K562 (cell line): ENCODE measurements at places on chromosomes 2 and 18.
A peak's percentile ranks its signal among the peaks of the same experiment; 100 is the strongest.

DNA sequence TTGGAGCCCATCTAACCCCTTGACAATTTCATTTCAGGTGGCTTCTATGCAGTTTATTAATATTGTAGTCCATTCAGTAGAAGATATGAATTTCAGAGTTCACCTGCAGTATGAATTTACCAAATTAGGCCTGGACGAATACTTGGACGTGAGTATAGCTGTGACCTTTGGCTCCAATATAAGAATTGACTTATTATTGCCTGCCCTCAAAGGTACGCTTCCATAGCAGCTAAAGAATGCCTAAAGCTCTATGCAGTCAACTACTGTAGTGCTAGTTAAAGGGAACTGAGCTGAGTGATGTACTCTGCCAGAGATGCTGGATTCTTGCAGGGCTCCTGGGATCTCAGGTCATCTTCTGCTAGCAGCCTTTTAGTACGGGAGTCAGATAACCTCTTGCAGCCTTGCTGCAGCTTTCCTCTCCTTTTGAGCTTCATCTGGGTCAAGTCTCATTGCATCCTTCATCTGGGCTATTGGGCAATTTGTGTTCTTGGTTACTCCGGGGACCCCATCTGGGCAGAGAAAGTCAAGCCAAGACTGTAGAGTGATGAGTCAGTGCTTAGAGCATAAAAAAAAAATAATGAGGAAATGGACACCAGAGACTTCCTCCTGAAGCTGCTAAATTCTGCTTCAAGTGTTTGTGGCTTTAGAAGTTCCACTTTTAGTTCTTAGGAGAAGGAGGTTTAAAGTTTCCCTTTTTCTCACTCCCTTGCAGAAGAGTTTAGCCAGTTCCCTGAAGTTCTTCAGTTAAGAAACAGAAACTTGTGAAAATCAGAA, 105.6 kb downstream of the PRPF40A start:
- no peak for DNase-seq

DNA sequence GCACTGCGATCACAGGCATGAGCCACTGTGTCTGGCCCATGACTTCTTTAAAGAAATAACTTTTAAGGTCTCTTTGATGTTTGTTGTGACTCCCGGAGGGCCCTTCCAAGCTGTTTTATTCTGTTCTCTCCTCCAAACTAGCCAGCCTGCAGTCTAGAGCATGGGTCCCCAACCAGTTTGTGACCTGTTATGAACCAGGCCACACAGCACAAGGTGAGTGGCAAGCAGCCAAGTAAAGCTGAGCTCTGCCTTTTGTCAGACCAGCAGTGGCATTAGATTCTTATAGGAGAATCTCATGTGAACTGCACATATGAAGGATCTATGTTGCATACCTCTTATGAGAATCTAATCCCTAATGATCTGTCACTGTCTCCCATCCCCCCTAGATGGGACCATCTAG, 223.9 kb upstream of the RGPD4 start:
- DNase-seq, result no peak

GRCh38 chr2:118841450-118841827, 6.0 kb downstream of the EN1 start:
- DNase-seq, result no peak

- peak; percentile 3 for DNase-seq
Observed at GRCh38 chr2:36355151-36355889, at the start of gene CRIM1. Gene CRIM1, plus strand, starts transcription at chr2:36355778. Its CDS starts 515 bp downstream, at chr2:36356293.

DNA sequence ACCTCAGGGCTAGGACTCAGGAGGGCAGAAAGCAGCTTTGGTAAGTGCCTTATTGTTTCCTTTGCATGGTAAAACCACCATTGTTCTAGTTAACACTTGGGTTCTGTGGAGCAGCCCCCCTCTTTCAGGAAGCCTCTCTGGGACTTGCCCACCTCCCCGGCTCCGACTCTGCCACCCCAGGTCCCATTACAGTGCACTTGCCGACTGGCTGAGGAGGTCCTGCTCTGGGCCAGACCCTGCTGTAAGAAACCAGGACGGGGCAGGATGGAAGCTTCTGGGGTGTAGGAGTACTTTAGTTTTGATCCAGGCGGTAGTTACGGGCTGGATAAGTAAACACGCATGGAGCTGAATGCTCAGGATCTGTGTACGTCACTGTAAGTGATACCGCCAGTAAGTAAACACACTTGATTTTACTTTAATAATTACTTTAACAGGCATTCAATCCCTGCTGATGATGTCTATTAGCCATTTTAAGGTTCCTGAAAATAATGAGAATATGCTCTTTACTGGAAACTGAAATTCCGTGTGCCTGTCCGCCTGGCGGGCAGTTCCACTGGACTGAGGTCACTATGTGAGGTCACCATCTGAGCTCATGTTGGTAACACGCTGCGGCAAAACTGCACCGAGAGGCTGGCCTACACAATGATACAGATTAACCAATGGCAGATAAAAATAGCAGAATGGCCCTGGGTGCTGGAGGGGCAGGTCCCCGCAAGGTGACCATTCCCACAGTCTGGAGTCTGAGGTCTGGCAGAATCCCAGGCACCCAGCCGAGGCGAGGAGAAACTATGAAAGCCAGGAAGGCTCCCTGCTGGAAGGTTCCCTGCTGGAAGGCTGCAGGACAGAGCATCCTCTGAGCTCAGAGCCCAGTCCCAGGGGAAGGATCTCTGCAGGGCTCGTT, 25.2 kb downstream of the HS1BP3 start:
- DNase-seq, result no peak

DNA sequence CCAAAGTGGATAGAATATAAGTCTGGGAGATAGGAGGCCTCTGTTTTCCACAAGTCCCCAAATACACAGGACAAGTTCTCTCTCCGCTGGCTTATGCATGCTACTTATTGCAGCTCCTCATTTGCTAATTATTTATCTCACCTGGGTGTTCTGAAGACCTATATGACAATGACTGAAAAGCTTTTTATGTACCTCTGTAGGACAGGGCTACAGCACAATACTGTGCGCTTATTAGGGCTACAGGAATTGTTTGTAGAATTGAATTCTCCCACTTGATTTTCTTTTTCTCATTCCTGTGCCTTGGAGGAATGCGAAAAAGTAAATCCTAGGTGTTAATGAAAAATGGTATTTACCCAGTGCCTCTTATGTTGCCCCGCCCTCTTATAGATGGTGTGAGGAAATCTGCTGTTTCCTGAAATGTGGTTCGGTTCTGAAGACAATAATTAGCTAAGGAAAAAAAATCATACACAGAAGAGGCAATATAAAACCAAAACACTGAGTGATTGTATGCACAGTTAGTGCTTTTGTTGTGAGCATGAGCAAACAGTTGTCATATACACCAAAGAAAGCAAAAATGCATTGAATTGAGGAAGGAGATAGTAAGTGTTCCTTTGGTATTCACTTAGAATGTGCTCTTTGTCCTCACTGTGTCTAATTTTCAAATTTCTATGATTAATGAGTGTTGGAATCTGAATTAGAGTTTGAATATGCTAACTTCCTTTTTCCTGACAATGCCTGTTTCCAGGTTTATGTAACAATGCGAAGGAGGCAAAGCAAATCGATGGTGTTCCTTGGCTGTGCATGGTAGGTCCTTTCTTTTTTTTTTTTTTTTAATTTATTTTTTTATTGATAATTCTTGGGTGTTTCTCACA, 78.7 kb upstream of the PNPT1 start:
- DNase-seq, result no peak

- no peak for DNase-seq
Observed at GRCh38 chr18:58288921-58289797, 245.1 kb downstream of the NEDD4L start.

DNA sequence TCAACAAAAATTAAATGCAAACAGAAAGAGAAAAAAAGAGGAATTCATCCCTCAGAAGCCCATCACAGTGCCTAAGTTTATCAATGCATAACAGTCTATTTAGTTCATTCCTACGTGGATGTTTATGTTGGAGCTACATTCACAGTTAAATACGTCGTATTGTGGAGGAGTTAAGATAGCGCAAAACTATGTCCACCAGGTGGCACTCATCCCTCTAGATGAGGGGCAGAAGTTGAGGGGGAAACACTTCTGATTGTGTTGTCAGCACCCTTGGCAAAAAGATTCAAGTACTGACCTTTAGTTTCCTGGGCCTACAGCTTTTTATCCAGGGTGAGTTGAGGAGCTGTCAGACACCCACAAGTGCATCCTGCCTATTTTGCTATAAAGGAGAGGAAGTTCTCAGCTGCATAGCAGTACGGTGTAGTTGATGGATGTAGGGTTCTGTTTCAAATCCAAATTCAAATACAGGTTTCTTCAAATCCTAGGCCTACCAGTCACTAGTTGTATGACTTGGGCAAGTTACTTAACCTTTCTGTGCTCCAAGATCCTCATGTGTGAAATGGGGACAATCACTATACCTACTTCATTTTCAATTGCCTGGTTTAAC, 26.8 kb upstream of the MYO1B start:
- peak; percentile 13 for DNase-seq

DNA sequence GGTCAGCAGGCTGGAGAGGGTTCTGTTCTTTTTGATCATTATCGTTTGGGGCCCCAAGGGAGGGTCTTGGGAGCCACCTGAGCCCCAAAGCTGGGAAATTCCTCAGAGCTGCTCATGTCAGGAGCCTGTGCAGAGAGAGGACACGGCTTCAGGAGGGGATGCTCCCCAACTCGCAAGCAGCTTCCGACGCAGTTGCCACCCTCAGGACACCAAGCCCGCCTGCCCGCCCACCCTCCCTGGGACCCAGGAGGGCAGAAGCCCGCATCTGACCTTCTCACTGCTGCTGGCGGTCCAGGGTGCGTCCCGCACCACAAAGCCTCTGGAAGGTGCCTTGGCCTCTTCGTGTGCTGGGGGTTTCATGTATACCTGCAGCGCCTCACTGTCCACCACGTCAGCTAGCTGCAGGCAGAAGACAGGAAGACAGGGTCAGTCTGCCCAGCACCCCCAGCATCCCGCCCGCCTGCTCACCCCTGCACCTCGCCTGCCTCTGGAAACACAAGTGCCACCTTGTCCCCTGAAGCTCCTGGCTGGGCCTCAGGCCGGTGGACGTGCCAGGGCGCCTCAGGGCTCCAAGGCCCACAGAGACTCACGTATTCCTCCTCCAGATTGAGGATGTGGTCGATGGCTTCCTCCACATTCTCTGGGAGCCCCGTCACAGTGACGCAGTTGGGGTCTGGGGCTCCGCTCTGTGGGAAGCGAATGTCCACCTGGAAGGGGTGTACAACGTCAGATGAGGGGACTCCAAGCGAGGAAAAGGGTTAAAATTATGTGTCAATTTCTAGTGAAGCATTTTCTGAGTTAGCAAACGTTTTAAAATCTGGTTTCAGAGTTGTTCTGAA, 41.3 kb downstream of the ANO7 start:
- no peak for DNase-seq

DNA sequence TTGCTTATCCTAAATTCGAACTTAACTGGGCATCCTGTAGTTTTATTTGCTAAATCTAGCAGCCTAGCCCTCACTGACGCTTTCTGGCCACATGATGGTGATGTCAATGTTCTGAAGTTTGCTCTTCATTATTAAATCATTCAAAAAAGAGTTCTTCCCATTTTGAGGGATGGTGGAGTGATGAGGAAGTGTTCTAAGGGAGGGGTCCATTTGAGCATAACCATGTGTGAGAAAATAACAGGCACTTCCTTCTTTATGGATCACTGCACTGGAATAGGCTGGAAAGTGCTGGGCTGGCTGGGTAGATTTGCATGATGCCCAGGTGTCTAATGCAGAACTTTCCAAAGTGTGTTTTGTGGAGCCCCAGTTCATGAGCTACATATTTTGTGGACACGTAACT, 74.2 kb downstream of the TNFRSF11A start:
- no peak for DNase-seq

DNA sequence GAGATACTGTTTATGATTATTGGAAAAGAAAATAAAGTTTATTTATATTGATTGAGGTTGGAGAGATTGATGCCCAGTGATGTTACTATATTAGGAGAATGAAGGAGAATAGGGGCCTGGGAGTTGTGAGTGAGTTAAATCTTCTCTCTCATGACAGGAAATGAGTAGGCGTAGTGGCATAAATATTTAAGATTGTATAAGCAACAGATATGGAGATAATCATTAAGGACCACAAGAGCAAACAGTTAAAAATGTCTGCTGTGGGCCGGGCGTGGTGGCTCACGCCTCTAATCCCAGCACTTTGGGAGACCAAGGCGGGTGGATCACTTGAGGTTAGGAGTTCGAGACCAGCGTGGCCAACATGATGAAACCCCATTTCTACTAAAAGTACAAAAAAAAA, 62.7 kb downstream of the PTRHD1 start:
- no peak for DNase-seq

DNA sequence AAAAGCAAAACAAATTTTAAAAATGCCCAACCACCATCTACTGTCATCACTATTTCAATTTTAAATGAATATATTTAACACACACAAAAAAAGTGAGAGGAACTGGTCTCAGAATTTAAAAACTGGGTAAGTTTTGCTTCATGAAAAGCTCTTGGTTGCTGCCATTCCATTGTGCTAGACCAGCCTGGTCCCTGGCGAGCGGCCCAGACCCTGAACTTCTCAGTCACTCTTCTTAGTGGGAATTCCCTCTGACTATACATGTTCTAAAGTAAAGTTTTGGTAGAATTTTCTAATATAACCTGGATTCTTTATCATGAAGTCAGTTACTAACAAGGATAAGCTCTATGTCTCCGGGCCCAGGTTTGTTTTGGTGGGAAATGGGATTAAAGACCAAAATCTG, 34.8 kb upstream of the TMEM177 start:
- no peak for DNase-seq

DNA sequence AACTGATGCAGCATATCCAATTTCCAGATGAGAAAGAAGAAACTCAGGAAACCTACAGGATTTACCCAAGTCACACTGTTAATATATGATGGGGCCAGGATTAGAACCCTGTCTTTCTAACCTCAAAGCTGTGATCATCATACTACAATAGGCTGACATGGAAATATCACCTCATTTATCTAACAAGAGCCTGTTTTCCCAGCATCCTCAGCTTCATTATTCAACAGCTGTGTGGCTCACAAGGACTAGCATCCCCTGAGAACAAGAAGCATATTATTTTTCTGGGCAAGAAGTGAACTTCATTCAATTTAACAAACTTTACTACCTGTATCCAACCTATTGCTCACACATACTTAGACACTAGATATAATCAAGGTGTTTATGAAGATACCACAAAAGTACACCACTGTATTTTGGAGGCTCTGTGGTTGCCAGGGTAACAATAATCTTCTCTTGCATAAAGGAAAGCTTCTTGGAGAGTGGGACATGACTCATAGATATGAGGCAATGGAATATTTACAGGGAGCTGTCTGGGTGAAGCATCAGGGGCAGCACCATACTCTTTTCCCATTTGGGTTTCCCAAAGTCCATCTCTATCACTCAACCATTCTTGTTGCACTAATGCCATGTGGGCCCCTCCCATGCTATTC, 218.2 kb downstream of the RAD51AP2 start:
- DNase-seq, result no peak

GRCh38 chr2:123061534-123061933, 963.6 kb upstream of the CNTNAP5 start:
- no peak for DNase-seq

GRCh38 chr2:229708335-229708734, 6.0 kb downstream of the DNER start:
- DNase-seq, result no peak
